ENCODE measurements at places on chromosomes 5 and 9.

DNA sequence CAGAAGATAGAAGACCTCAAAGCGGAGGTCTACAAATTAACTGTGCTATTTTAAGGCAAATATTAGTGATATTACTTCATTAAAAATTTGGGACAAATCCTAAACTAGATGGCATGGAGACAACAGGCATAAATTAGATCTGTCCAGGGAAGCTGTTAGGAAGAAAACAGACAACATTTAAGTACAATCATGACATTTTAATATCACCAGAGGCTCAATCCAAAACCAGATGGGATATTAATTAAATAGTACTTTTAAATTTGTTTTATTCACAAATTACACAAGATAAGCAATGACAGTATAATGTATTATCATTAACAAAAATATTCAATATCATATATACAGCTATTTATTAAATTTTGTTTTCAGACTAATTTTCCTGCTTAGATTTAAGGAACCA lies 161.1 kb downstream of the AP3B1 start:
- no peak for DNase-seq

DNA sequence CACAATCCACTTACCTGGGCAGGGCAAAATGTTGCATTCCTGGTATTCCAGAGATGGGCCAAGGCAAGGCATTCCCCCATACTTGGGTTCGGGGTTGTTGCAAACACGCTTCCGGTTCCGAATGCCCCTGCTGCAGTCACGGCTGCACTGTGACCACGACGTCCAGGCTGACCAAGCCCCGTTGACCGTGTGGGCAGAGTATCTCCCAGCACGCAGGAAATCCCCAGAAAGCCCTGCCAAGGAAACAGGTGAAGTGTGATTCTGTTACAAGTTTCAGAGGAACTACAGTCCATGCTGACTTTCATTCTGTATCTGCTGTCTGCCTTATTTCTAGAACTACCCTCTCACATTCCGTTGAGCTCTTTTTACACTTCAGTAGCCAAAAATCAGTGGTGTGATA lies 483.0 kb downstream of the SEMA5A start:
- no peak for DNase-seq

- no peak for DNase-seq
Measured at GRCh38 chr9:116635908-116636307, 51.2 kb upstream of the TRIM32 start.

DNA sequence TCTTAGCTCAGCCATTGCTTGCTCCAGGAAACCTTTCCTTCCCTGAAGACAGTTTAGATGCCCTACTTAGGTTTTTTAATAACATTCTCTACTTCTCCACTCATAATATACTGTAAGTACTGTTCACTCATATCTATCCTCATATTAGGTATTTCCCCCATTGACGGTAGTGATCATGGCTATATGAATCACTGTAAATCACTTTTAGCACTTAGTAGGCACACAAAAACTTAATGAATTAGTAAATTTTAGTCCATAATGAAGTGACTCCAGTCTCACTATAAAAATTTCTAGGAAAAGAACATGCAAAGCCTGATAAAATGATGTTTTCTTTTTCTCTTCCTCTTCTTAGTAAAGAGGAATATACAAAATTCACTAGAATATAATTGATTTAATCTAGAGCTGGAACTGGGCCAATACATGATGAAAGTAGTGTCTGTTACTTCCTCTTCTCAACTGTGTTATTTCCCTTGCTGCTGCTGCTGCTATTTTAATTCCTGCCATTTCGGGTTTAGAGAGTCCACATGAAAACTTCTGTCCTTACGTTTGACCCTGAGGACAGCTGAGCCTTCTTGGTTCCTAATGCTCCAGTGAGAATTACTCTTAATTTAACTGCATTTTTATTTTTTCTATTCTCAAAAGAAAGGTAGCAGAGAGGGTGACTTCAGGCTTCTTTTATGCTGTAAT lies 73.5 kb downstream of the LNPEP start:
- no peak for DNase-seq

DNA sequence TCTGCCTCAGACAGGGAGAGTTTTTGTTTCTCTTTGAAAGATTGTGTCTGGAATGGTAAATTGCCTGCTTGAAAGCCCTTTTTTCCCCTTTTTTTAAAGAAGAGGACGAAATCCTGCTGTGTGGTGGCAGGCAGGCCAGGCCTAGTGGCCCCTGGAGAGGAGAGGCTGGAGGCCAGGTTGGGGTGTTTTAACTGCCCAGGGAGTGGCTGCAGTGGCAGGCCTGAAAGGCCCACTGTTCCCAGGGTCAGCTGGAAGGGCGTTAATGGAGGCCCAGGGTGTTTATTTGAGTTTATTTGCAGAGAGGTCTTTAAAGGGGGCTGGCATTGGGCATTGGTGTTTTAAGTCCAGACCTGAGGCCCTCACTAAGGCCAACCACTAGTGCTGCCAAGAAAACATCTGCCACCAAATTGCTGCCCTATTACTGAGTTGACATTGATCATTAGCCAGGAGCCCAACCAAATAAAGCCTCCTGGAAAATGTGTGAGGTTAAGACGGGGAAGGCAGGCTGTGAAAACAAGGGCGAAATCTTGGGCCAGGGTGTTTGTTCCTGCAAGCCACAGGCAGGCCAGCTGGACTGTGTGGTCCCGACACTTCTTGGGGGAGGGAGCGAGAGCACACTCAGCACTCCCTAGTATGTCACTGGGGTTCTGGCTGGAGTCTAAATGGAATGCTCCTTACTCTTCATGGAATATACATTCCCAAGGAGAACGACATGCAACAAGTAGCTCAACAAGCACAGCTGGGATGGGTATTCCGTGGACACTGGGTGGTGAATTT lies 5.0 kb downstream of the JADE2 start:
- DNase-seq = no peak

DNA sequence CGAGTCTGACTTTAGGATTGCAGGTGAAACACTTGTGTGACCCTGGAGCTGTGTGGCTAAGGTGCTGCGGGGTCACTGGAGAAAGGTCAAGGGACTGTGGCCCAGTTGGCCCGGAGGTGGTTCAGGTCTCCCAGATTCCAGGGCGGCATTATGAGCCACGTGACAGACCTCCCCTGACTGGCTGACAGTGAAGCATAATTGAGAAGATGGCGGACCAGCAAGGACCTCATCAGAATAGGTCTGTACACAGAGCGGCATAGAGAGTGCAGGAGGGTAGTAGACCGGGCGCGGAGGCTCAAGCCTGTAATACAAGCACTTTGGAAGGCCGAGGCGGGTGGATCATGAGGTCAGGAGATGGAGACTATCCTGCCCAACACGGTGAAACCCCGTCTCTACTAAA lies 815 bp upstream of the ODF2 start:
- DNase-seq = no peak

DNA sequence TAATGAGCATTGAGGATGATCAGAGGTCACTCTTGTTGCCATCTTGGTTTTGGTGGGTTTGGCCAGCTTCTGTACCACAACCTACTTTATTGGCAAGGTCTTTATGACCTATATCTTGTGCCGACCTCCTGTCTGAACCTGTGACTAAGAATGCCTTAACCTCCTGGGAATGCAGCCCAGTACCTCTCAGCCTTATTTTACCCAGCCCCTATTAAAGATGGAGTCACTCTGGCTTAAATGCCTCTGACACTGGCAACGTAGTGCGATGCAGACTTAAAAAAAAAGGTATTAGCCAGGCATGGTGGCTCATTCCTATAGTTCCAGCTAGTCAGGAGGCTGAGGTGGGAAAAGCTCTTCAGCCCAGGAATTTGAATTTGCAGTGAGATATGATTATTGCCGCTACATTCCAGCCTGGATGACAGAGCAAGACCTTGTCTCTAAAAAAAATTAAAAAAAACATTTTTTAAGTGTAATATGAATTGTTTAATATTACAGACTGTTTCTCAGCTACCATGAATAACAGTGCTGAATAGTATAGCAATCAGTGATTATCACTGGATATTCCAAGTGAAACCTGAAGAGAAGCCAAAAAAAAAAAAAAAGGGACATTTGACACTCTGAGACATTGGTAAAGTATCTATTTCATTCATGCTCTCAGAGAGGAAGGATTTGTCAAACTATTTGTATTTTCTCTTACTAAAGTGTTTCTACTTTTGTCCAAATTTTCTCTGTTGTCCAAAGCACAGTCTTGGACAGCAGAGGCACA lies 18.3 kb upstream of the STOM start:
- no peak for DNase-seq

DNA sequence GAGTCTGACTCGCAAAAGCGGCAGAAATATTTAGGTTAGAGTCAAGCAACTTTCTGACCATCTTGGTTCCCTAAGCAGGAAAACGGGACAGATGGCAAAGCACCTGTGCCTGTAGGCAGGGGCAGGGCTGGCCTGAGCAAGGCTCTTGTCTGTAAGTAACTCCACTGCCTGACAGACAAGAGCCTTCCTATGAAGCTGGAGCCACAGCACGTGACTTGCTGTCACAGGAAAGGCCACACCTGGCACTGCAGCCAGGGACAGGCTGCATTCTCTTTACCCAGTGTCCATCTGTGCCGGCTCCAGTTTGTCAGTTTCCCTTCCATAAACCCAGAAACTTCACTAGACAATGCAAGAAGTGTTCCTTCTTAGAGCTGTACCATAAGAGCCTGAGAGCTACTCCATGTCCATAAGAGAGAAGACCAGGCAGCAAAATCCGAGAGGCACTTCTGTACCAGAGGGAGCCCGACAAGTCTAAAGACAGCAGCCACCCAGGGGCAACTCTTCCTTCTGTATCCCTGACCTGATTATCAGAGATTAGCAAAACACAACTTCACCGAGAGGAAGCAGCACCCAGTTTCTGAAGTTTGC lies 78.1 kb downstream of the GPR21 start:
- DNase-seq = no peak

DNA sequence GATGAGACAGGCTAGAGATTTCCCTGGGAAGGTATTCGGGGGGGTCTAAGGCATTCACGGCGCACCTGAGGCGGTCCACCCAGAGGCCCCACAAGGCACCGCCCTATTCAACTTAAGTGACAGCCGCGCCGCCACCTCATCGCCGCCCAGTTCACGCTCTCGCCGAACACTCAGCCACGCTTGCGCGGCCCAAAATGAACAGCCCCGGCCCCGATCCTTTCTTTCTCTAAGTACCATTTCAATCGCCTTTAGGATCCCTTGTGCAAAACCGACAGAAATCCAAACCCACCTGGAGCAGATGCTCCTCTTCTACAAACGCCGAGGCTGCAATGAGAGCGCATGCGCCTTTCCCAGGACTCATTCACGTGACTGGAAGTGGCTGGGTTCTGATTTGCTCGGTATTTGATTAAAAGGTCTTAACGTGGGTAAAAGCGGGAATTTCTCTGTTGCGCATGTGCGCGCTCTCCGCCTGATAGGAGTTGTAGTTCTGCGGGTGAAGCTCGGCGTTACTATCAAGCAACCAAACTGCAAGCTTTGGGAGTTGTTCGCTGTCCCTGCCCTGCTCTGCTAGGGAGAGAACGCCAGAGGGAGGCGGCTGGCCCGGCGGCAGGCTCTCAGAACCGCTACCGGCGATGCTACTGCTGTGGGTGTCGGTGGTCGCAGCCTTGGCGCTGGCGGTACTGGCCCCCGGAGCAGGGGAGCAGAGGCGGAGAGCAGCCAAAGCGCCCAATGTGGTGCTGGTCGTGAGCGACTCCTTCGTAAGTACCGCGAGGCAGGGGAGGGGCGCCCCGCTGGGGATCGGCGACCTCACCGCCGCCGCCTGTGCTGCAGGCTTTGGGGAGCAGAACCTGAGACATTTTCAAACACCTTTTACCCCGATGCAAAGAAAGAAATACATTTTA lies at the start of the genes ARSK and SKIC3:
Gene ARSK, plus strand, starts transcription at position 455 of the 902 bp plus-strand sequence. Its CDS starts 178 bp downstream, at position 633.
Gene SKIC3, minus strand, starts transcription at position 331 of the 902 bp plus-strand sequence. CDS start 7,827 bp downstream, outside the sequence.
- peak; percentile 88 for DNase-seq

DNA sequence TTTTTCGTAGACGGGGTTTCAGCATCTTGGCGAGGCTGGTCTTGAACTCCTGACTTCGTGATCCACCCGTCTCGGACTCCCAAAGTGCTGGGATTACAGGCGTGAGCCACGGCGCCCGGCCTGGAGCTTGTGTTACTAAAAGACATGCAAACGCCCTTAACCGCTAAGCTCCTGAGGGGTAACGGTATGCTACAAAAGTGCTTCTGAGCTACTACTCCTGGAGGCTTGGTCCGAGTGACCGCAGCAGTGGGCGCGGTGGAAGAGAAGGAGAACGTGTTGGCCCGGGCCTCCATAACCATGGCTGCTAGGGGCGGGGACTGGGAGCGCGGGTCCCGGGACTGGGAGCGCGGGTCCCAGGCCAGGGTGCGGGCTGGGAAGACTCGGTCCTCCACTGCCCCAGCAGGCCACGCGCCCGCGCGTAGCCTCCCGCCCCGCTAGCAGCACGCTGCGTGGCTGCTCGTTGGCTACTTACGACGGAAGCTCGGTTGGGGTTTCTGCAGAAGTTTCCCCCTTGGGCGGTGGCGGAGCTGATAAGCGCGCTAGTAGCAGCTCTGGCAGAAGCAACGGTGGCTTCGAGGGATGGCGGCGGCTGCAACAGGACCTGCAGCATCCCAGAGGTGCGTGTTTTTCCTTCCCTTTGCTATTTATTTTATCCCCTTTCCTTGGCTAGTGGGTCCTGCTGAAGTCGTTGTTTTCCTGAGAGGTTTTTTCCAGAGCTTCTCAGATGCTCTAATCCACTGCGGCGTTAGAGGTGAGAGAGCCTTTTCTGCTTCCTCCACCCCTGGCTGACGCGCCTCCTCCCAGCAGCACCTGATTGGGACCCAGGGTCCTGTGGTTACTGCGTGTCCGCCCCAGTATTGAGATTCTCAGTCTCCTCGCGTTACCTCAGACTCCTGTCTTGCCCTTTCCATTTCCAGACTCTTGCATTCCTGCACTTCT lies 69.2 kb upstream of the CCDC180 start:
- peak; percentile 56 for DNase-seq

DNA sequence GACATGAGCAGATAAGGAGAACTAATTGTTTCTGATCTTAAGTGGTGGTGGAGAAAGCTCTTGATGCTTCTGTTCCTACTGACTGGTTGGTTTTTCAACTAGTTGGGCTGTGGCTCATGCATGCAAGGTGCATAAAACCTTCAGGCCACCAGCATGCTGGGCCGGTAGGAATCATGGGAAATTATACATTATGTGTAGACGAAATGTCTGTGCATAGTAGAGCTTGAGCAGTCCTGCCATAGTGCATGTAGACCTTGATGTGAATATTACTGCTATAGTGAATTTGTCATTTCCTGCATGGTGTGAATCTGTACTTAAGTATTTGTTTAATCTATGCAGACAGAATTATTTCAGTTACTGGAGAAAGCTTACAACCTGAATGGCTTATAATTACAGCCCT lies 433.6 kb upstream of the ADAMTSL1 start:
- DNase-seq = no peak

- no peak for DNase-seq
Measured at GRCh38 chr5:93054424-93055163, 526.4 kb downstream of the NR2F1-AS1 start.

DNA sequence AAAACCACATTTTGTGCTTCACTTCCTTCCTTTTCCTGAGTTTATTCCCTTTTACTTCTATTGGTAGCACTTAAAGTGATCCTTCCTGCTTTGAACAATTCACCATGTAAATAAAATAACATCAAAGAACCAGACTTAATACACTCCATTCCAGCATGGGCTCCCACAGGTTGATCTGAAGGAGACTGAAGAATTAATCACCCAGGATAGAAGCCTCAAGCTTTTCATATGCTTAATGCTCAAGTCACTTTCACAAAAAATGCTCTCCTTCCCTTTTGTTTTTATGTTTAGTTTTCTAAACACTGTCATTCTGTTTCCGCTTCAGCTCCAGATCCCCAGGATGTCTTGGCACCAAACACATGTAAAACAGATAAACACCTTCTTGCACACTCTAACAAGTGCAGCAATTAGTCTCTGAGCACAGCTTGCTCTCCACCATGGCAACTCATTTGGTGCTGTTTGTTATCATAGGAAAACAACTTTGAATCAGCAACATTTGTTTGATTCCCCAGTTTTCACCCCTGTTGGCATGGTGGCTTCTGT lies 37.0 kb downstream of the DMRTA1 start:
- no peak for DNase-seq

GRCh38 chr5:100789694-100790093 lies 113.4 kb downstream of the ST8SIA4 start:
- no peak for DNase-seq
